ENCODE measurements at places on chromosomes 2 and 18.
A peak's percentile ranks its signal among the peaks of the same experiment; 100 is the strongest.

- no peak for DNase-seq
Observed at GRCh38 chr2:70480468-70480867, 73.2 kb downstream of the TGFA start.

DNA sequence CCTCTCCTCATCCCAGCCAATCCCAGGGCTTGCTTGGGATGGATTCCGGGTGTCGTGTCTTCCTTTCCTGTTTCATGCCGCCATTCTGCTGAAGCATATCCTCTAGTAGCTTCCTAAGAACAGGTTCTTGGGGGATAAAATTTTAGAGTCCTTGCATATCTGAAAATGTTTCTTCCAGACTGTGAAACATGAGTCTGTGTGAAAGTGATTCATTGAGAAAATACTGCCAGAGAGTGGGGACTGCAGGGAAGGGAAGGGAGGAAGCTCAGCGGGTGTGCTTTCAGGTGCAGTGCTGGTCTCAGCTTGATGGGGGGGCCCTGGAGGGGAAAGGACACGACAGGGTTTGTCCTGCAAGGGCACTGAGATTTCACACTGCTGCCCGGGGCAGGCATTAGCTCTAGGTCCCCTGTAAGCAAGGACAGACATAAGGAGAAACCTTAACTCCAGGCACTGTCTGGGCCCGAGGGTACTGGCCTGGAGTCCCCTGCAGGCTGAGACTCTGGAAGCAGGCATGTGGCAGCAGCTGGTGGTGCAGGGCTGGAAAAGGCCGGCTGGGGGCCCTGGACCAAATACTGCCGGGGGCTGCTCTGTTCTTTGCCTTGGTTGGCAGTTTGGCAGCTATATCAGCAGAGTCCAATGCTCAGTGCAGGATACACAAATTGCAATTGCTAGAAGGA is 97.6 kb upstream of the HS6ST1 start:
- no peak for DNase-seq

DNA sequence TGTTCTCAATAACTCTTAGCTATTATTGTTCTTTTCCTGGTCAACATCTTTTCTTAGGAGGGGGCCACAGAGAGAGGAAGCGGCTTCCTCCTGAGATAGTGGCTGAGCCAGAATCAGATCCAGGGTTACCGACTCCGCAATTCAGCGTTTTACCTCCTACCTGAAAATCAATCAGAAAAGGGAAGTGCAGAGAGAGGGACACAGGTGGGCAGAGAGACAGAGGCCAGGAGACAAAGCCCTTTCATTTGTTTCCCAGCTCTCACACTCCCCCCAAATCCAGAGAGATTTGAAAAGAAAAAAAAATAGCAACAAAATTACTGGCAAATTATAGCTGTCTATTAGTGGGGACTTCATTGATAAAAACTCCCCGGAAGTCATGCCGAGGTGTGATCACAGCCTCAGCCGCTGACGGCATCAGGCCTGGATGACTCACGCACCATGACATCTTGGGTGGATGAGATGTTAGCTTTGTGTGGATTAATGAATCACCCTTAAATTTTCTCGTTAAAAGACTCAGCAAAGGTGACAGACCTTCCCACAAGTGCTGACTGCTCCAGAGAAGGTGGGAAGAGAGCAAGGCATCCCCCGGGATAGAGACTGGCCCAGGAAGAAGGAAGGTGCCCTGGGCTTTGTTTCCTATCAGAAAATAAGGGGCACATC is 120.7 kb downstream of the LOXHD1 start:
- DNase-seq = peak; percentile 80

DNA sequence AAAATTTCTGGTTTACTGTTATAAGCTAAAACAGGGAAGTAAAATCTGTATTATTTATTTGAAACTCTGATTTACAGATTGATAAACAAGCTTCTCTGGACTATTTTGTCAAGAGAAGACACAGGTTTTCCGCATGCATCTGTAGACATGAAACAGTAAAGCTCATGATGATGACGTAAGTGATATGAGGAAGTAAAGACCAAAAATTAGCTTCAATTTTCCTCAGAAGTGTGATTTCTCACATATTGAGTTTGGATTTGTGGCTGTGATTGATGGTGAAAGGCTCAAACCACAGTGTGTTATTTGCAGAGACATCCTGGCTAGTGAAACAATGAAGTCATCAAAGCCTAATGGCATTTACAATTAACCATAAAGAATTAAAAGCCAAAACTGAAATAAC is 12.6 kb upstream of the LONRF2 start:
- no peak for DNase-seq

DNA sequence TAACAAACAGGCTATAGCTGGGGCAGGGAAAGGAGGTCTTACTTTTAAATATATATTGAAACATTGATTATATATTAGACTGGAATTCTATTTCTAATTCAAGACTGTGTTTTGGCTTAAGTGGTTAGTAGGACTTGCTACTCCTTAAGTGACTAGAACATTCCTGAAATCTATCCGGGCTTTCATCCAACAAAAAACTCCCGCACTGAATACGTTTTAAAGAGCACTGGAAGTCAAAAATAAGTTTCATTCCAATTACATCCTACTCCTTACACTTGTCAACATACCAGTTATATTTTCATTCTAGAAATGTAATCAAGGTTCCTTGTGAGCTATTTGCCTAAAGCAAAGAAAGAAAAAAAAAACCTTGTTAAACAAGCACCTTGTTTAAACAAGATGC is 204.6 kb downstream of the SP3 start:
- DNase-seq = no peak

DNA sequence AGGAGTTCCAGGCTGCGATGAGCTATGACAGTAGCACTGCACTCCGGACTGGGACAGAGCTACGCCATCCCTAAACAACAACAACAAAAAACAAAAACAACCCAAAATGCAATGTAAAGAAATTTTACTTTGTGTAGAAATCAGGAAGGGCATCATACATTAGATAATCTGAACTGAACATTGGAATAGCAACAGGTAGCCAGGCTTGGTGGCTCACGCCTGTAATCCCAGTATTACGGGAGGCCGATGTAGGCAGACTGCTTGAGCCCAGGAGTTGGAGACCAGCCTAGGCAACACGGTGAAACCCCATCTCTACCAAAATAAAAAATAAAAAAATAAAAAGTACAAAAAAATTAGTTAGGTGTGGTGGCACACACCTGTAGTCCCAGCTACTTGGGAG is 2.1 kb upstream of the PNO1 start:
- DNase-seq = no peak

- no peak for DNase-seq
Observed at GRCh38 chr18:31500051-31500688, 2.2 kb downstream of the DSG2 start.

GRCh38 chr2:134429886-134430285 is 176.0 kb downstream of the MGAT5 start:
- no peak for DNase-seq

GRCh38 chr2:235598026-235598425 is 104.2 kb downstream of the AGAP1 start:
- no peak for DNase-seq

DNA sequence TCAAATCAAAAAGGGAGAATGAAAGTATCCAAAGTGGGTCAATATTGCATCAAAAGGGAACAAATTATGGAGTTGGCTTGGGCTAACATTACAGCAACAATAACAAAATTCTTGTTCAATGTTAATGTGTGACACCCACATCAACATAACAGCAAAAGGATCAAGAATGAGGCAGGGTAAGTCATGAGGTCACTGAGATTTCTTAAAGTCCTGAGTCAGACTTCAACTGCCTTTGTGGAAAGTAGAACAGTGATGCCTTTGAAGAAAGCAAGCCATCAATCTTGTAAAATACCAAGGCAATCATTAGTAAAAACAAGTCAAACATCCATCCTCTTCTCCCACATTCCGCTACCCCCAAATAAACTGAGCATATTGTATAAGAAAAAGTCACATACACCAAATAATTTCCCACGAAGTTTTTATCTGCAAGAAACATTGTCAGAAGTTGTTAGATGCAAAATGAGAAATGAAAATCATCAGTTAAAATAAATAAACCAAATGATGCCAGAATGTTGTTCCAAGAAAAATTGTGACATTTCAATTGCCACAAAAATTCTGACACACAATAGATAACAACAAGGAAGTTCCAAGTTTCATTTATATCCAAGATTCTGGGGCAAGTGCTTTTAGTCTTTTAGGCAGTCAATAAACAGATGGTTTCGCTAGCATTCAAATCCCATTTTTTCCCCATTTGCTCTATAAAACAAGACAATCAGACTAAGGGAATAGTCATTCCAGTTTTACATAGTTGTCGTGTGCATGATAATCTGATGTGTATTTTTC is 216.1 kb upstream of the SETBP1 start:
- DNase-seq = no peak

GRCh38 chr18:31120594-31120993 is 18.4 kb upstream of the DSC2 start:
- no peak for DNase-seq

DNA sequence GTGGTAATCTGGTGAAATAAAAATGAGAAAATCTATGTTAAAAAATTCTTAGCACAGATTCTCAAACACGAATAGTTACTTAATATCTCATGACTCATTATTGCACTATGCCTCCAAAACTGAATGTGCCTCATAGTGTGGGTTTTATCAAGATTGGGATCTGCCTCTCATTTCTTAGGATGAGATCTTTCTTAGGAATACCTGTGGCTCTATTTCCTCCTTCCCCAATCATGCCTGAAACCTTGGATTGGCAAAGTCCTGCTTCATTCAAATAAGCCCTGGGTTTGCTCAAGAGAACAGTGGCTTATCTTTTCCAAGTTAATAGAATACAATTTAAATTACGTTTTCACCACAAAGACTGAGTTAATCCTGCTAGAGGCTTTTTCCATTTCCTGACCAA is 100.3 kb downstream of the DPP10 start:
- DNase-seq = no peak

DNA sequence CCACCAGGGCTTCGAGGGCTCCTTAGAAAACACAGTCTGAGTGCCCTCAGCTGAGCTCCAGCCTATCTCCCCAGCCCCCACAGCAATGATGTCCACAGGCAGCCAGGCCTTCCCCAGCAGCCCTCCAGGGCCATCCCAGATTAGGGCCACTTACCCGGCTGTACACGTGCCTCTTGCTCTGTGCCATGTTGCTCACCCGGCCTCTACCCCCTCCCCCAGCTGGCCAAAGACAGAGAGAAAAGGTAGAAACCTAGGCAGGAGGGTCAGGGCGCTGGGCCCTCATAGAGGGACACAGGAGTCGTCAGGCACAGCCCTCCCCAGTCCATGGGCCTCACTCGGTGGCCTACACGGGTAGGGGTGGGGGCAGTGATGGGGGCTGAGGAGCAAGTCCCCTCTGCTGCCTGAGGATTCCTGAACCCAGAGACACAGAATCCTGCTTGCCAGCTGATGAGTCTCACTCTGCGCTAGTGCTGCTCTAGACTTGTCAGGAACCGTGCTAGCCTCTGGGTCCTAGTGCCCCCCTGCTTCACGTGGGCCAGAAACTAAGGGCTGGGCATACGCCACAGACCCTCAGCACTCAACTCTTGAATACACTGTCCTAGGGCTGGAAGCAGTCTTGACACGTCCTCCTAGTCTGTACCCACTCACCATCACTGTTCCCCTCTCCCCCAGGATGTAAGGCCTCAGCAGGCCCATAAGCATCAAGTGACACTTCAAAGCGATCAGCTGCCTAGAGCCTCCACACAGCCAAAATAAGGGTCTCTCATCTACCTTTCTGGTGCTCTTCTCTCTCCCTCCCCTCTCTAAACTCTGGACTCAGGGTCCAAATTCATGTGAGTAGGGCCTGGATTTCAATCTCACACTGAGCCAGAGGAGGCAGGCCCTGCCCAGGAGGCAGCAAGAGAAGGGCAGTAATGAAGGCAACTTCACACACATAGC is at the start of gene DCTN1:
Gene DCTN1, minus strand, starts transcription at position 461 of the 939 bp plus-strand sequence. Its CDS starts 274 bp downstream, at position 187.
- peak; percentile 61 for DNase-seq

- DNase-seq = no peak
Observed at GRCh38 chr2:133992454-133992853, 261.4 kb upstream of the MGAT5 start.

DNA sequence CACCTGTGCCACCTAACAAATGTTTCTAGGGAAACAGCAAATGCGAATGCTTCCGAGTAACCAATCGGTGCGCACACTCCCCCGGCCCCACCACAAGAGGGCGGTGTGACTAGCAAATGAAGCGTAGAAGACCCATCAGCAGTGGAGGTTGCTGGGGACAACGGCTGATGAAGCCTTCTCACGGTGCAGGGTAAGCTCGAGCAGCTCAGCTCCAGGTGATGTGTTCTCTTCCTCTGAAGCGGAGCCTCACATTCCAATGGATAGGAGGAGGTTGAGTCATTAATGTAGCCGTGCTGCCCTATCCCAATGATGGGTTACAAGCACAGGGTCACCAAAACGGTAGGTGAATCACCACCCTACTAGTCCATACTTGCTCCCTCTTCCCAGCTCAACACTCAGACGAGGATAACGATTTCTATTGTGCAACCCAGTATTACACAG is 127.6 kb upstream of the TWIST2 start:
- DNase-seq = peak; percentile 9

DNA sequence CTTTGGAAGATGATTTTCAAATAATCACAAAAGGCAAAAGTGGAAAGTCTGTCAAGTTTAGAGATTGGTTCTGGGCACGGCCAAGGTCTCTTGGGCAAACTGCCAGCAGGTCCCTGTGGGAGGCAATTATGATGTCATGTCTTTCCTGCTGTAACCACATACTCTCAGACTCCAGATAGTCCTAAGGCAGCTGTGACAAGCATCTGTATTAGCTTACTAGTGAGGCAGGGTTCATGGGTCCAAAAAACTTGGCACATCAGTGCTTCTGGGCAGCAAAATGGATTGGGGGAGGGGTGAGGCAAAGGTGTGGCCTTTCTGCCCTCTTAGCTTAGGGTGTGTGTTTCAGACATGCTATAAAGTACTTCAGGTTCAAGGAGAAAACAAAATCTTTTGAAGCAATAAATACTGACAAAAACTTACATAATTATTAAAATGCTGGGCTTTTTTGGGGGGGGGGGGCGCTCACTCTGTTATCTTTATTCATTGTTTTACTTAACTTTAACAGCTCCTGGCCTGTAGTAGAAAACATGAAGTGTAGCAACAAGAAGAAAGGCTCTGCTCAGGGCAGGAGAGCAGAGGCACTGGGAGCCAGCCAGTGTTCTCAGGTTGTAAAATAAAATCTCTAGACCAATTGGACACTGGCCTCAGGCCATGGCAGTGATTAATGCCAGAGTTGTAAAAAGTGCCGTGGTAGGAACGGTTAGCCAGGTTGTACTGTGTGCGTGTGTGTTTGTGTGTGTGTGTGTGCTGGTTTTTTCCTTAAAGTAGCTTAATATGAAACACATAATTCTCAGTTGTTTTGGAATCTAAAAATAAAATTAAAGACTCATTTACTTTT is 14.3 kb upstream of the TANC1 start:
- peak; percentile 46 for DNase-seq

- peak; percentile 11 for DNase-seq
Observed at GRCh38 chr18:57806978-57807285, 3.8 kb upstream of the ATP8B1 start.

- no peak for DNase-seq
Observed at GRCh38 chr2:7407906-7408680, 490.9 kb downstream of the RNF144A start.

DNA sequence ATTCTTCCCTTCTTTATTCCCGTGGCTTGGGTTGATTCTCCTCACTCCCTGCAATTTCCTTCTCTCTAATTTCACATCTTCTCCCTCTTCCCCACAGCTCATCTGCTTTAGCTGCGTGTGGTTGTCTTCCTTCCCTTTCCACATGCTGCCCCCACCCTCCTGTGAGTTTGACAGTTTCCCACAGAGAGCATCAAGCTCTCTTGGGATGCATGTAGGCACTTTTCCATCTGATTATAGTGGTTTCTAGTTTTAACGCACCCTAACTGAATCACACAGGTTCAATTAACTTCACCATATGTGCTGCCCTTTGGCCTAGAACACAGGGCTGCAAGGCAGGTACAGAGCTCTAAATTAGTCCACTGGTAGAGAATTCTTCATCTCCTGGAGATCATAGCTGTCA is 110.5 kb downstream of the TACR1 start:
- no peak for DNase-seq

Measured in RKO (cell line).